ENCODE measurements at places on chromosomes 2 and 18.
A peak's percentile ranks its signal among the peaks of the same experiment; 100 is the strongest.

GRCh38 chr2:132850688-132851087, 180.7 kb upstream of the LYPD1 start:
- no peak for DNase-seq

DNA sequence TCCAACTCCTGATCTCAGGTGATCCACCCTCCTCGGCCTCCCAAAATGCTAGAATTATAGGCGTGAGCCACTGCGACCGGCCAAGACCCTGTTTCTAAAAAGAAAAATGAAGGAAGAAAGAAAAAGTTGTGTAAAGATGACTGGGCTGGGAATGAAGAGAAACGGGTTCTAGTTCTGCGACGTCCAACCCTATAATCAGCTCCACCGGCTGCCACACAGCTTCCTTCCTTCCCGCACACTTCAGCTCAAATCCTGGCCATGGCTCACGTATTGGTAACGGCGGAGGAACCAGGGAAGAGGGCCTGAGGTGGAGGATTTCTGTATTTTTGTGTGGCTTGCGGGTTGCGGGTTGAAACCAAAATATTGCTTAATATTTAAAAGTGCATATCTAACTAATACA, 88.1 kb downstream of the MYL12B start:
- no peak for DNase-seq

GRCh38 chr2:187435078-187435477, 13.0 kb downstream of the CALCRL start:
- no peak for DNase-seq

- no peak for DNase-seq
Observed at GRCh38 chr2:218444692-218445357, 25.9 kb downstream of the VIL1 start.

GRCh38 chr18:63237881-63238692, 81.5 kb downstream of the BCL2 start:
- no peak for DNase-seq

DNA sequence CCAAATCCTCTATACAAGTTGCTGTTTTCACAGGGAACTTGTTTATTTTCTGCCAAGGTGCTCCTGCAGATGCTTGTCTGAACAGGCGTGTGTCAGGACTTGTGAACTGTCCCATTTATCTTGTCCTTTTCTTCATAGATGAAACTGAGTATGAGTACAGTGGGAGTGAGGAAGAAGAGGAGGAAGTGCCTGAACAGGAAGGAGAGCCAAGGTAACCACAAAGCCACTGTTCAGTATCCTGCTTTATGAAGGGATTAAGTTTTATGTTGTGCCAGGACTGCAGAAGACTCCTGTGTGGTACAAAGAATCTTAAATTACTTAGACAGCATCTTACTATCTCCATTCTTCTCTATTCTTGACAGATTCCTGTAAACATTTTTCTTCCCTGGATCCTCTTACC, 145.0 kb downstream of the MAP4K4 start:
- peak; percentile 69 for DNase-seq

DNA sequence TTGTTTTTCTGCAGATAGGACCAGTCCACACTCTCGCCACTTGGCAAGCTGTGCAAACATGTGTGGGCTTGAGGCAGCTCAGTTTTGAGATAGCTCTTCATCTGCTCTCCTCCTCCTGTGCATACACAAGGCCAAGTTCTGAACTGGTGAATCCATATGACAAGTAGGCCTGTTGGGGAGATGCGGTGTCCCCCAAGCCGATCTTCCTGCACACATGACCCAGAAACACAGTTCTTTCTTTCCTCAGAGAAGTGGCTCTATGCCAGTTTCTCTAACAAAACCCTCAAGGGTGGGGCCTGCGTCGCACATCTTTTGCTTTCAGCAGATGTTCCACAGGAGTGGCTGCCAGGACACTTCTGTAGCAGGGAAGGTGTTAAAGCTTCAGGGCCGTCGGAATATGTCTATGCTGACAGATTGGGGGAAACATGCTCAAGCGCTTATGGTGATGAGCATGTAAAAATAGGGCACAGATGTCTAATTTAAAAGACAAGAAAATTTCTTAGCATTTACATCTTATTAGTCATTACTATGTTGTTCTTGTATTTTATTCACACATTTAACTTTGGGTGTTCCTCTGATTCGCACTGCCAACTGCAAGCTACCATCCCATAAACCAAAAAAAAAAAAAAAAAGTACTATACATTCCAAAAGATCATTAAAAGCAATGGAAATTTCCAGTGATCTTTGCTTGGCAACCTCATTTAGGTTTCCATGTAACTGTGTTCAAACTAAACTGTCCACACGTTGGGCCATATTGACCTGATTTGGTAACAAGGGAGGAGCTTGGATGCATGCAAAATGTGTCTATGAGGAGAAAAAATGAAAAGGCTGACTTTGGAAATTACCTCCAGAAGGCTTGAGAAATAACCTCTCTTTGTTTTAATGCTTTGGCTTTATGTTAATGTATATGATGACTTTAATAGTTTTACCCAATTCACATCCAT, 1055.5 kb upstream of the KLHL29 start:
- no peak for DNase-seq

- no peak for DNase-seq
Observed at GRCh38 chr2:829047-829446, 121.6 kb upstream of the SNTG2 start.

DNA sequence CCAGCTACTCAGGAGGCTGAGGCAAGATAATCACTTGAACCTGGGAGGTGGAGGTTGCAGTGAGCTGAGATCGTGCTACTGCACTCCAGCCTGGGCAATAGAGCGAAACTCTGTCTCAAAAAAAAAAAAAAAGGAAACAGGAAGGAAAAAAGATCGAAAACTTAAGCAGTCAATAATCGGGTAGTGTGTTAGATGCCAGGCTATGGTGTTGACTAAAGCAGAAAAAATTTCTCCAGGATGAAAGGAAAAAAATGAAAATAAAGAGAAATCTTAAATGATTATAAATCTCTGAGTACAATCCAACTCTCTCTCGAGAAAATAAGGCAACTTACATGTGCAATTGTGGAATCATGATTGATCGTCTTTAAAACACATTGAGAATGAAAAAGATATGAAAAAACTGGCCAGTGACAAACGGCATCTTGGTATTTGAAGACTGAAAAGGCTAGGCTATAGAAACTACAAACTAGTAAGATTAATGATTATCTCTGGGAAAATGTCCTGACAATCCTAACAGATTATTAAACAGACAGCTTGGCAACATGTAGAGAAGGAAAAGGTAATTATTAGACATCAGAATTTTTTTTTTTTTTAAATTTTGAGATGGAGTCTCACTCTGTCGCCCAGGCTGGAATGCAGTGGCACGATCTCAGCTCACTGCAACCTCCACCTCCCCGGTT, 16.3 kb upstream of the EPHA4 start:
- no peak for DNase-seq

GRCh38 chr2:232534940-232535651, 4.4 kb upstream of the CHRNG start:
- no peak for DNase-seq

- peak; percentile 46 for DNase-seq
Observed at GRCh38 chr2:187554011-187554703, at the start of gene TFPI. Gene TFPI (minus strand): TSS chr2:187554435. CDS start chr2:187503768, 50,667 bp downstream.

- no peak for DNase-seq
Observed at GRCh38 chr2:12502759-12503158, 214.0 kb upstream of the TRIB2 start.

DNA sequence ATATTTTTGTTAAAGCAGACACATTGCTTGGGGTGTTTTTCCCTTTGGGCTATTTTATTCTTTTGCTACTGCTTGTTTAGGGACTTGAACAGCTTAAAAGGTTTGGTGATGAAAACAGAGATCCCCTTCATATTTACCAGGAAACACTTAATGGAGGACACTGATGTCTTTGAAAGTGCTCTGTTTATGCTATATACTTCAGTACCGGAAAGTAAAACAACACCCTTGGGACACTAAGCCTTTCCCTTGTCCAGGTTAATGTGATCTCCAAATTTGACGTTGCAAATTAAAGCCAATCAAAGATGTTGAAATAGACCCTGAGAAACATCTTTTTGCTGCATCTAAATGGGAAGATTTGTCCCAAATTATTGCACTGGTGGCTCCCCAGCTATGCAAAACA, 564.6 kb upstream of the PKDCC start:
- DNase-seq, result no peak

GRCh38 chr18:36399055-36399454, 101.5 kb downstream of the FHOD3 start:
- DNase-seq, result no peak

GRCh38 chr18:34911661-34912384, 129.4 kb upstream of the MAPRE2 start:
- DNase-seq, result no peak

DNA sequence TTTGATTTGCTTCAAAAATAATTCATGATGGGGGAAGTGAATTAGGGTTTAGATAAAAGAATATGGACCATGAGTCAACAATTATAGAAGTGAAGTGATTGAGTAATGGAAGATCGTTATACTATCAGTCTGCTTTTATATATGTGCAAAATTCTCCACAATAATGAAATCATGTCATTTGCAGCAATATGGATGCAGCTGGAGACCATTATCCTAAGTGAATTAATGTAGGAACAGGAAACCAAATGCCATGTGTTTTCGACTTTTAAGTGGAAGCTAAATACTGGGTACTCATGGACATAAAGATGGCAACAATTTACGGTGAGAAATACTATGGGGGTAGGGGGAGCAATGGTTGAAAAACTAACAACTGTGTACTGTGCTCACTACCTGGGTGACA, 144.7 kb upstream of the SRD5A2 start:
- no peak for DNase-seq

GRCh38 chr2:234032279-234032856, 18.1 kb upstream of the SPP2 start:
- DNase-seq, result no peak

DNA sequence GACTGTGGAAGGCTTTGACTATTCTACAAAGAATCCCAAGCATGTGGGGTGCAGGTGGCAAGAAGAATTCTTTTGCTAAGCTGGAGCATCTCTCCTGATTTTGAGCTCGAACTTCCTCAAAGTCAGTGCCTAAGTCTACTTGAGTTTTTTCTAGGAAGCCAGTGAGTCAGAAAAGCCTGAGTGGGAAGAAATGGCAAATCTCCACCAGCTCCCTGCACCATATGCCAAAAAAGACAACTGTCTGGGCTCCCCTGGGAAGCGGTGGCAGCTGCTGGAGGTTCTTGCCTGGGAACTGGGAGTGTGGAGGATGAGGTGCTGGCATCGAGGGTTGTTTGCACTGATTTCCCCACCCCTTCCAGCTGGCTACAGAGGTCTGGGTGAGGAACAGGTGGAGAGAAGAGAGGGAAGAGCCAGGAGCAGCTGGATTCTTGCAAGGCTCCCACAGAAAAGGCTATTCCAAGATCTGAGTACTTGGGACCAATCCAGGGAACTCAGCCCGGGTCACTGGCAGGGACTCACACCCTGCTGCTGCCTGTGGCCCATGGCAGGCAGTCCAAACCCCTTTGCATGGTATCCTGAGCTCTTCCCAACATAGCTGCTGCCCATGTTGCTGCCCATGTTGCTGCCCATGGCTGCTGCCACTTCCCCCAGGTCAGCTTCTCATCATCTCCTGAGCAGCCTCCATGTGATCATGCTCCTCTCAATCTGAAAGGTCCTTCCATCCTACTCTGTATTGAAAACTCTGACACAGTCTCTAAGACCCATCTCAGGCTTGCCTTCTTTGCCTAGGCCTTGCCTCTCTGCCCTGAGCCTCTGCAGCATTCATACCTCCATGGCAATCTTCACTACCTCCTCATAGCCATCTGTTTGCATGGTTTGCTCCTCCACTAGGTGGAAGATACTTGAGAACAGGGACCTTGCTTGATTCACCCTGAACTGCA, 128.3 kb upstream of the SPATS2L start:
- no peak for DNase-seq

DNA sequence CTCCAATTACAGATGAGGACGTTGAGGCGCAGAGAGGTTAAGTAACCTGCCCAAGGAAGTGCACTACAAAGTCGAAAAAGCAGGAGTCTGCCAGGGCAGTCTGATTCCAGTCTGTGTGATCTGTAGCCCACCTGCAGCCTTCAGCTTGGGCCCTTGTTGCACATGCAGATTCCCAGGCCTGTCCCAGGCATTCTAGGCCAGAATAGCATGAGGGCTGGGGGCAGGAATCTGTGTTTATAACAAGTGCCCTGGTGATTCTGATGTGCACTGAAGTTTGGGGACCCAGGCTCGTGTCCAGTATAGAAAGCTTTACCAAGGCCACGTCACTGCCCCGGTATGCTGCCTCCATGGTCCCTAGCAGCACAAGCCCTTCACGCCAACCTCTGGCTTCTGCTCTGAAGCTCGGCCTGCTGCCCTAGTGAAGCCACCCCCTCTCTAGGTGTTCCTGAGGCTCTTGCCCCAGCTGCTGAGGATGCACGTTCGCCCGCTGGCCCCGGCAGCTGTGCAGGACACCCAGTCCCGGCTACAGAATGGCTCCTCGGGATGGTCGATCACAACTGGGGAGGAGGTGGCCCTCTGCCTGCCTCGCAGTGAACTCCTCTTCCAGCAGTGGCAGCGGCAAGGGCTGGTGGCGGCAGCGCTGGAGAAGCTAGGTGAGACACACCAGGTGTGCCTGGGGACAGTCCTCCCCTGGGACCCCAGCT, 4.6 kb downstream of the CHRNG start:
- DNase-seq, result no peak

DNA sequence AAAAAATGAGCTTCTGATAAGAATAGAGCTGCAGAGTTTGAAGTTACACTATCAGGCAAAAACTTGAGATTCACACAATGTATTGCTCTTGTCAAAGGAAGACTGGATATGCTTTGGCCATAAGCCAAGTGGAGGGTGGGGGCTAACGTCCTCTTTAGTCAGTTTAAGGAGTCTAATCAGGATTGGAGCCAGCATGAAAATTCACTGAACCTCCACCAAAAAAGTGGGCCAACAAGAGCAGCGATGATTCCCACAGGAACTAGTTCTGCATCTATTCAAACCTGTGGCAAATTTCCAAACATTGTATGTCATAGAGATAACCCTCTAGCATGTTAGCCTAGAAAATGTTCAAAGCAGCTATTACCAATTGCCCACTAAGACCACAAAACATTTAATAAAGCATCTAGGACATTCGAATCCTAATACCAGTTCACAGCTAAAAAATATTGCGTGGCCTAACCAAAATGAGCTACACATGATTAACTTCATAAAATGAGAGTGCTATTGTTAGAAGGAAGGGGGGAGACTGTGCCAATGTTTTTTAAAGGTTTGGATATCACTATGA, 43.5 kb upstream of the TMEM247 start:
- no peak for DNase-seq

- no peak for DNase-seq
Observed at GRCh38 chr2:105338020-105338385, 663 bp downstream of the C2orf49 start.

DNA sequence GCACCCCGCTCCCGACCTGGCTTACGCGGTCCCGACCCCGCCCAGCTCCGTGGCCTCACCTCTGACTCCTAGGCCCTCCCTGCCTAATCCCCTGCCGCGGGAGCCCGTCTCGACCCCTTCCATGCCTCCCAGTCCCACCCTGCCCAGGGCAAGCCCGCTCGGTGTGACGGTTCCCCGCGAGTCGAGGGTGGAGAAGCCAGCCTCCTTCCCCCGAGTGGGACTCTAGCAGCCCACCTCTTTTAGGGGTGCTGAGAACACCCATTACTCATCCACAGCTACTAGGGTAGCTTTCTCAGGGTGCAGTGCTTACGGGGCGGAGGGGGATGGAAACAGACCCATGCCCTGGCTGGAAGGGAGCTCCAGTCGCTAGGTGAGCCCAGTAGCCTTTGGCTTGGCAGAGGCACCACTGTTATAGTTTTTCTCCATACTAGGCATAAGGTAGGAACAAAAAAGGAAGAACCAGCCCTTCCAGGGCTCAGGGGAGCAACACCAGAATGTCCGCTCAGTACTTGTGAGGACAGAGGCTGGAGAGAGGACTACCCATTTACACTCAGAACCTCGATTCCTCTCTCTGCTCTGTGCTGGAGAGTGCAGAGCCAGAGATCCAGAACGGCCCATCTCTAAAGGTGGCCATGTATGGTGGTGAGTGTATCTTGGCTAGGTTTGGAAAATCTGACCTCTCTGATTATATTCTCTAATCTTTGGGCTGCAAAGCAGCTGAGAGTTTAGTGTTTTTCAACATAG, 606 bp downstream of the AGBL5 start:
- DNase-seq, result no peak
